ENCODE measurements at places on chromosomes 5 and 9.

- no peak for DNase-seq
Observed at GRCh38 chr9:6268826-6269397, 53.3 kb downstream of the IL33 start.

DNA sequence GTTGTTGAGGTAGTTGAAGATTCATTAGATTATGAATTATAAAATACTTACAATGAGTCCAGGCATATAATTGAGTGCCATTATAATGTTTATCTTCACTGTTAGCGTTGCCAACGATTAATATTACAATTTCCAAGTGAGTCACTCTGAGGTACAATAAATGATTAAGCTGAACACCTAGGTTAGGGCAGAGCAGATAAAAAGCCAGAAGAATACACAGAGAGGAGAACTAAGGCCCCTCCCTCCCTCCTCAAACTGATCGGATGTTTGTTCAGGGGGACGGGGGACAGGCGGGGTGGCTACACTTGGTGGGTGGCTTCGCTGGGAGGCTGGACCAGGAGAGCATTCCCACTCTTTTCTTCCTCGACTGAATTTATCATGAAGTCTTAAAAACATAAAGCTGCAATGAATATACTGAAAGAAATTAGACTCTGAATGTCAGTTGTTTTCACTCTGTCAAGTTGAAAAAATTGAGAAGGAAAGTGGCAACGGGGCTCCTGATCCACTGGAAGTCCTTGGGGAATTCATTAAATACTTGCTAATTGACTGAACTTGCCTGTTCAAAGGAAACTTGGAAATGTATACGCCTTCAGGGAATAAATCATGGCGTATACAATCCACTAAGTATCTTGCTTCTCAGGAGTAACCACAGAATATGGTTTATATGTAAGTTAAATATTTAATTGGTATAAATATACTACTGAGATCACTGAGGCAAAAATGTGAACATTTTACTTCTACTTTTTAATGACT, 198.1 kb downstream of the TSSK1B start:
- no peak for DNase-seq

- no peak for DNase-seq
Observed at GRCh38 chr5:89758146-89758545, 651.4 kb downstream of the CETN3 start.

DNA sequence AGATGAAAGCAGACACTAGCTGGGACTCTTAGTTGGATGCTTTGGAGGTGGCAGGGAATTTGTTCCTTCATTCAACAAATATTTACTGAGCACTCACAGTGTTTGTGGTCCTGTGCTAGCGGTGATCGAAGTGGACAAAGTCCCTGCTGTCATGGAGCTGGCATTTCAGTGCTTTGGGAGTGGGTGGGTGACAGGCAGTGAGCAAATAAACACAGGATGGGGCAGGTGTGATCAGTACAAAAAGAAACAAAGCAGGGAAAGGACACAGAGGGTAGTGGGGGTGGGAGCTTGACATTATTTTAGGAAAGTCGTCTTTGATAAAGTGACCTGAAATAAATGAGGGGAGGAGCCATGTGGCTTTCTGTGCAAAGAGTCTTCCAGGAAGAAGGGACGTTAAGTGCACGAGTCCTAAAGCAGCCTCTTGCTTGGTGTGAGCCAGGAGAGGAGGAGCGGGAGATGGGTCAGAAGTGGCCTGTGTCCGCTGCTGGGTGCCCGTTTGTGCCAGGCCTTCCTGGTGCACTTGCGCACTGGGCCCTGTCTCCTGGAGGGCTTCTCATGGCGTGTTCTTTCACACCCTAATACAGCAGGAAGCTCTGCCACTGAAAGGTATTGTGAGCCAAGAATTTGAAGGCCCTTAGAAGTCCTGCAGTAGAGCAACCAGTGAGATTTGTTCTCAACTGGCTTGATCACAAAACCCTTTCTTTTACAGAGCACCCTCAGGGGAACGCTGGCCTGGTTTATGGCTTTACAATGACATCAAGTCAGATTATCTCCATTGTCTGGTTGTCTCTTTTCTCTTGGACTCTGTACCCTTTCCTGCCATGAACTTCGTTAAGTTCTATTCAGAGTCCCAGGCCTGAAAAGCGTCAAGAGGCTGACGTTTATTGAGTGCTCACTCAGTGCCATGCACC, 14.8 kb downstream of the NDST1 start:
- no peak for DNase-seq

- no peak for DNase-seq
Observed at GRCh38 chr9:16628413-16628812, 242.1 kb downstream of the BNC2 start.

Measured in natural killer cell (primary cell).